ENCODE measurements at places on chromosomes 11 and 22.

DNA sequence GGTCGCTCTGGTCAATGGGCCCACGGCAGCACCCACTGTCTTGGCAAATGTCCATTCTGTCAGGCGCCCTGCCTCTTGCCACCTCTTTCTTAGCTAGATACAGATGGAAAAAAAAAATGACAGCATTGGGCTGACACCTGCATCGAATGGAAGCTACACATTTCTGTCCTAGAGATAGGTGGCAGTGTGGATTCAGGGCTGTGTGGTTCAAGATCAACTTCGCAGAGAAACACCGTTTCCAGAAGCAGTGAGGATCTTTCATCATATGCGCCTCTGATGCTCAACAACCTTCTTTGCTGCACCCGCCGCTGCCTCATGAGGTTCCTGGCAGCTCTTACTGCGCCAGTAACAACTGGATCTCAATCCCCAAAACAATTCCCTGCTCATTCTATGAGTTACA is 236.3 kb downstream of the KIRREL3 start:
- no peak for DNase-seq

DNA sequence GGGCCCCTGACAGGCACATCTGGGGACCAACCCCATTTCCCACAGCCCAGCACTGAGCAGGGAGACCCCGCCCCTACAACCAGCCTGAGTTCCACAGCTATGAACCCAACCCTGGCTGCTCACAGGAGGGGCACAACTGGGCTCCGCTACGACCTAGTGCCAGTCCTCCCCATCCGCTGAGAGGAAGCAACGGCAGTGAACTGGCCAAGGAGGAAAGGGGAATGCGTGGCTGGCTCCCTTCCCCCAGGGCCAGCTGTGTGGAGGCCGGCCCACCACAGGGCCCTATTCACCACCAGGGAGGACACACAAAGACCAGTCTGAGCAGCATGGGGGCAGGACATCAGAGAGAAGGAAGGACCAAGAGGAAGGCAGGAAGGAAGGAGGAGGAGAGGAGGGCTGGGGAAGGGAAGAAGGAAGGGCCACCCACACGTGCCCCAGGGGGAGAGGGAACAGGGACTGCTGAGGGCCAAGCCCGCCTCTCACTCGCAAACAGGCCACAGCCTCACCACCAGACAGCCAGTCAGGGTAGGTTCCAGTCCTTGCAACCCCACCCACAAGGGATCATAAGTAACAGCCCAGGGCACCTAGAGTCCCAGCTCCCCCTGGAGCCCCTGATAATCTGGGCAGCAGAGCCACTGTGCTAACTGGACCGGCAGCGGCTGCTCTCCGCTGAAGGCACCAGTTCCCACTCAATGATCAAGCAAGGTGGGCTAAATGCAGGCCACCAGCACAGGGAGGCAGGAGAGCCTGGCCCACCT is 8.5 kb upstream of the GAL3ST1 start:
- DNase-seq, result no peak

GRCh38 chr11:116730601-116731000 is 42.2 kb downstream of the BUD13 start:
- no peak for DNase-seq

- DNase-seq, result no peak
Measured at GRCh38 chr11:10197091-10197490, 96.9 kb downstream of the SBF2 start.

DNA sequence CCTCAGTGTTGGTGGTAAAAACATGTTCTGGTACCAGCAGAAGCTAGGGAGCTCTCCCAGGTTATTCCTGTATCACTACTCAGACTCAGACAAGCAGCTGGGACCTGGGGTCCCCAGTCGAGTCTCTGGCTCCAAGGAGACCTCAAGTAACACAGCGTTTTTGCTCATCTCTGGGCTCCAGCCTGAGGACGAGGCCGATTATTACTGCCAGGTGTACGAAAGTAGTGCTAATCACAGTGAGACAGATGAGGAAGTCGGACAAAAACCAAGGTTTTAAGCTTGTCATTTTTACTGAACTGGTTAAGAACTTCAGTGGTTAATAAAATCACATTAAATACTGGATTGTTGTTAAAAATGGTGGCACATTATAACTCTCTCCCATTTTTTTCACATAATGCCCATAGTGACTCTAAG is 42.6 kb upstream of the VPREB1 start:
- DNase-seq, result no peak

DNA sequence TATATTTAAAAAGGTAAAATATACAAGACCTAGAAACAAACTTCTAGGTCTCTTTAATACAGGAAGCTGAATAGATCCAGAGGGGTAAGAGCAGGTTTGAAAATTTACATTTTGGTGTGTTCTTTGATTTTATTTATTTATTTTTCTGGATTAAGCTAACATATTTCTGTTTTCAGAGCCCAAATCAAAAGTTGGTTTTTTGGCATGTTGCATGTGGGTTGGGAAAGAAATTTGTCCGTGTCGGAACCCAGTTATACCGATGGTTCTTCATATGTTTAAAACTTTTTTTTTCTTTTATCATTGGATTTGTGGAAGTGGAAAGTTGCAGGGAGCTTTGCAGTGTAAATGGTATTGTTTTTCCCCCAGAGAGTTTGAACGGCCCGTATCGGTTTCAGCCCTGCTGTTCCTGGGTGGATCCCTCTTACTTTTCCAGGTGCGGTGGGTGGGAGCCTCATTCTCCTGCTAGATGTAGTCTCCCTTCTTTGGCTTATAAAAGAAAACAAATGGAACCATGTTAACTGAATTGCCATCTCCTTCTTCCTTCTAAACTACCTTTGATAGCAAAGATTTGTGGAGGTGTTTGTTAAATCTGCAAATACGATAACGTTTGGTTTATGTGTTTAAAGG is 746 bp downstream of the CTNND1 start:
- no peak for DNase-seq

GRCh38 chr11:62965574-62965973 is 19.2 kb downstream of the SLC22A6 start:
- no peak for DNase-seq

DNA sequence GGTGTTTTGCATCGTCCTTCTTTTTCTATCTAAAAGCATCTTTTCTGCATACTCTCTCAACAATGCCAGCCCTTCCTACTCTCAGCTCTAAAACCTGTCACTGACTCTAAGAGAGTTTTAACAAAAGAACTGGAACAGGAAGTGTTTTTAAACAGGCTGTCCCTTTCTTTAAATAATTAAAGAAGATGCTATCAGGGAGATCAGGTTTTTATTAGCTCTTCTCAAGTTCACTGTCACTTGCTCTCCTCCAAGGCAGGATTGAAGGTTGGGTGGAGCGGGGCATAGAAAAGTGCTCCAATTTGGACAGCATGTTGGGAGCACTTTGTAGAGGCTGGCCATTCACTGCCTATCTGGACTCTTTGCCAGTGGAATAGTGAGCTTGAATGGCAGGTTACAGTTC is 56.4 kb upstream of the BARX2 start:
- no peak for DNase-seq

- DNase-seq, result no peak
Measured at GRCh38 chr11:79179087-79179486, 261.7 kb downstream of the TENM4 start.

DNA sequence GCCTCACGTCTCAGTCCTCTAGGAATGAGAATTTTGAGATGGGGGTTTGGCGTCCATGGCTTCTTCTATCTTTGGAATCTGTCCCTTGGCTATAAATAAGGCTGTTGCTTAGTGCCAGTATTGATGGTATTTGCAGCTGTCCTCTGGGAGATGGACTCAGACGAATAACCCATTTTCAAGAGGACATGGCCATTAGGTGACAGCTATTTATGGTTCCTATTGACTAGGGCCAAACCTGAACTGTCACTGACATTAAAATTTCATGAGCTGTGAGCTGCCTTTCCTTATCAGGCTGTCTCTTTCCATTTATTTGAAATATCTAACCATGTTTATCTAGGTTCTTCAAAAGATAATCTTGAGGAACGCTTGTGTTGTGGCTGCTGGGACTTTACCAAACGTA is 92.7 kb downstream of the NAV2 start:
- DNase-seq, result no peak

Data from activated naive CD4-positive, alpha-beta T cell treated with anti-CD3 and anti-CD28 coated beads, Interleukin-2, amount 50 U/mL, for 72 hours (primary cell).